Activated CD4-positive, alpha-beta T cell treated with anti-CD3 and anti-CD28 coated beads for 1 hour (primary cell): ENCODE measurements at places on chromosomes 4 and X.

DNA sequence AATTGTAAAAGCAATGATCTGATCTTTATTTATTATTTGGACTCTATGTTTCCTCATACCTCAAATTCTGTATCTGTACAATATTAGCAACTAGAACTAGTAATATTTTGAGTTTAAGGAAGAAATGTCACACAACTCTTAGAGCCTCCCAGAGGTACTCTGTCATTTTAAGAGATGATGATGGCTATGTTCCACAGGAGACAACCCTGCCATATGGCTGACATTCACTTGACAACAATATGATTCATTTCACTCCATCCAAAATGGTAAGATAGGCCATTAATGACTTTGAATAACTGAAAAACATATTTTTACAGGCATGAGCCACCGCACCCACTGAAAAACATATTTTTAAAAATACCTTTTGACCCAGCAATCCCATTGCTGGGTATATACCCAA lies 190.3 kb downstream of the MAML3 start:
- DNase-seq = no peak

DNA sequence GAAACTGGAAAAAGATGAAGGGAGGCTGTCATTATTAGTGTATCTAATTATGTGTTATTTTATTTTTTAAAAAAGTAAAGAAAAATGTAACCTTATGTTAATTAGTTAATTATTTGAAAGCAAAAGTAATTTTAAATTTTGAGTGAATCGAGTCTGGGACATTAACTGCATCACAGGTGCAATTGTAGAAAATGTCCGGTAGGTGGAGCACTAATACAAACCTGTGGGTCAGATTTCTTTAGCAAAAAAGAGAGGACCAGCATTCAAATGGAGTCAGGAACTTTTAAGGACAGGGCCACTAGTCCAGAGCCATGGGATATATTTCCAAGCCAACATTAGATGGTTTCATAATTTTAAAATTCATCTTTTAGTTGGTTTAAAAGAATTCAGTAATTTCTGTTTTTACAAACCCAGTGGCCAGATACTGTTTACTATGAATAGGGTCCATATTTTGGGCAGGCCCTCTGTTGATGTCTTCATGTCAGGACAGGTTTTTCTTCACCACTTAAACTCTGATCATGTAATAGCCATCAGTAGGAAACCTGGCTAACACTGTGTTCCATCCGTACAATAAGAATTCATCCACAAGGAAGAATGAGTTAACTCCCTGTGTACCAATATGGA lies 27.2 kb downstream of the BST1 start:
- DNase-seq = no peak

DNA sequence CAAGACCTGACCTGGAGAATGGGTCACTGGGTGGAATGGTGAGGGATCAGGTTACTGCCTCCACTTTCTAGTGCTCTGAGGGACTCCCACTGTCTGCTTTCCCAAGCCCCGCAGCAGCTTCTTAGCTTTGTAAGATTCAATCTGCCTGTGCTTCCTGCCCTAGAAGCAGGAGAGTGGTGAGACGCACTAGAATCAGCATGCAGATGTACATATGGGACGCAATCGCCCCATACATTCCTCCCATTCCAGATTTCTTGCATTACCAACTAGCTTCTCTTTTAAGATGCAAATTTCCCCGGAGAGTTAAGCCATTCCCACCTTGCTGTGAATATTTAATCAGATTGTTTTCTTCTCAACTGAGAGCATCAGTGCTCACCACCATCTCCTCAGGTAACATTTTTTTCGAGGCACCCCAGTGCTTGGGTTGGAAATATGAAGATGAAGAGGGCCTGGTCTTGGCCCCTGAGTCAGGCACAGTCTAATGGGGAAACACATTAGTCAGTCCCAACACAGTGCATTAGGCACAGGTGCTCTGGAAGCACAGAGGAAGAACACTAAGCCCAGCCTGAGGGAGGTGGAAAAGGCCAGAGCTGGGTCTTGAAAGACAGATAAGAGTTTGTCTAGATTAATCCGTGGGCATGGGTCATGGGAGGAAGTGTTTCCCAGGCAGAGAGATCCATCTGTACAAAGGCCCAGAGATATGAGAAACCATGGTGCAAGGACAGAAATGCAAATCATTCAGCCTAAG lies 66.7 kb upstream of the PRPS1 start:
- no peak for DNase-seq

DNA sequence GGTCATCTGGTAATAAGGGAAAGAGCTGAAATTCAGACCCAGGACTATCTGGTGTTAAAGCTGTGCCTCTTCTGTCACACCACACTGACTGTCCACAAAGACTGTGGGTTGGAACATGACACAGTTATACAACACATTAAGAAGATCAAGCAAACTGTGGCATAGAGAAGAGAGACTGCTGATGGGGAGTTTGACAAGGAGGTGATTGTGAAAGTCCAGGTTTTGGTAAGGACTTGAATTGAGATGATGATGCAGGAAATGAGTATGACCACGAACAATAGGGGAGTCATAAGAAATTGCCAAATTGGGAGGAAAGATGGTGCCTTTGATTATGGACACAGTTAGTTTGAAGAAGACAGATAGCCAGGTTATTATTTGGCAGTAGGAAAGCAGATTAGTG lies 163.4 kb downstream of the PDGFRA start:
- DNase-seq = no peak

- DNase-seq = peak; percentile 29
These were observed 669 bp downstream of the IRF2 start for GRCh38 chr4:184473499-184474262.

GRCh38 chr4:609400-610050 lies 15.8 kb upstream of the PDE6B start:
- no peak for DNase-seq

DNA sequence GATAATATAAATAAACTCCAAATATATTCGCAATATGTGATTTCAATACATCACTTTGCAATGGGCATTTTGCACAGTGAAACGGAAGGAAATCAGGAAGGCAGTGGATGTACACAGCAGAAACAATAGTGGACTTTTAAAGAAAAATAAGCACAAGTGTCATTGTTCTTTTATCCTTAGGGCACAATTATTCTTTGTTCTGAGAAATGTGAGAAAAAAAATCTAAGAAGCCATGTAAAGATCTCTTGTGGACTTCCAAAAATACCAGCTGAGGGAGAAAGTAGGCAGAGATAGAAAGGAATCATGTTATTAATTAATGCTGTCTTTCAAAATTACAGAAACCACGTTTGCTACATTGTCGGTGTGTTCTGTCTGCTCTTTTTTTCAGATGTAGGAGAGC lies 17.6 kb upstream of the PRRG1 start:
- no peak for DNase-seq

DNA sequence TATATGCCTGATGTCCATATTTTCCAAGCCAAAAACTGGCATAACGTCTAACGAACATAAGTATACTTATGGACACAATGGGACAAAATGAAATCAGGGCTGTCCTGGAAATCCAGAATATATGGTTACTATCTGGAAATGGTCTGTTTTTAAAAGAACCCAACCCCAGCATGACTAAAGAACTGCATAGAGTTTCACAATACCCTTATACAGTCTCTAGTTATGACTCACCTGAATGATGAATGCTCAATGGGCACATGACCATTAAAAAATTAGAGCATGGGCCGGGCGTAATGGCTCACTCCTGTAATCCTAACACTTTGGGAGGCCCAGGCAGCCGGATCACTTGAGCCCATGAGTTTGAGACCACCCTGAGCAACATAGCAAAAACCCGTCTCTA lies 31.8 kb downstream of the AMMECR1 start:
- DNase-seq = no peak

DNA sequence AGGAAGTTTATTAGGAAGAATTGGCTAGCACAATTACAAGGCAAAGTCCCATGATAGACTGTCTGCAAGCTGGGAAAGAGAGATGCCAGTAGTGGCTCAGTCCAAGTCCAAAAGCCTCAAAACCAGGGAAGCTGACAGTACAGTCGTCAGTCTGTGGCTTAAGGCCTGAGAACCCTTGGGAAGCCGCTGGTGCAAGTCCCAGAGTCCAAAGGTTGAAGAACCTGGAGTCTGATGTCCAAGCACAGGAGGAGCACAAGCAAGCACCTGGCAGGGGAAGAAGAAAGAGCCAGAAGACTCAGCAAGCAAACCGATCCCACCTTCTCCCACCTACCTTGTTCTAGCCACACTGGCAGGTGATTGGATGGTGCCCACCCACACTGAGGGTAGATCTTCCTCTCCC lies 51.3 kb upstream of the TMEM150C start:
- no peak for DNase-seq

GRCh38 chrX:105349476-105349875 lies 129.0 kb upstream of the TEX13A start:
- DNase-seq = no peak

- no peak for DNase-seq
These were observed 256.0 kb upstream of the SFRP2 start for GRCh38 chr4:154044742-154045485.

- no peak for DNase-seq
These were observed 110.1 kb downstream of the FBXO8 start for GRCh38 chr4:174173360-174173759.

DNA sequence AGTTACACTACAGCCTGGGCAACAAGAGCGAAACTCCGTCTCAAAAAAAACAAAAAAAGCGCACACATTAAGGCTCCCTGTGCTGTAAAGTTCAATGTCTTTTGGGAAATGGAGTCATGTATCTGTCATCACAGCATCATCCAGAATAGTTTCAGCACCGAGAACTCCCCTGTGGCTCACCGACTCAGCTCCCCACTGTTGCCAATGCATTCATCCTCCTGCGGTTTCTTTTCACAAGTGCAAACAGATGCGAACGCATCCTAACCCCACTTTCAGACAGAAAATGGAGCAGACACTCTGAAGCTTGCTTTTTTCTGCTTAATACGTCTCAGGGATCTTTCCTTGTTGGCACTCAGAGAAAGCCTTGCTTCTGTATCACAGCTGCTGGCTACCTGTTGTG lies 13.8 kb upstream of the SH3TC1 start:
- no peak for DNase-seq

GRCh38 chr4:117623326-117623725 lies 411.0 kb upstream of the NDST3 start:
- DNase-seq = no peak

DNA sequence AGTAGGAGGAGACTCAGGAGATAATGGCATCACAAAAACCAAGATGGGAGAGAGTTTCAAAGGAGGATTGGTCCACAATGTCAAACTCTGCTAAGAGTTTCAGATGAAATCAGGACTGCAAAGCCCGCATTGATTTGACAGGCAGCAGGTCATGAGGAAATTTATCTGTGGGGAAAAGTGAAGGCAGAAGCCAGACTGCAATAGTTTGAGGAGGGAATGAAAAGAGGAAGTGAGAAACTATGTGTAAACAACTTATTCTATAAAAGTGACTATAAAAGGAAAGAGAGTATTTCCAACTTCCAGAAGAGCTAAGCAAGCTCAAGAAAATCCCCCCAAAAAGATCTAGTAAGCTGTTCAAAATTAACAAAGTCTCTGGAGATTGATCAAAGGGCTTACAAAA lies 66.3 kb upstream of the DGKK start:
- no peak for DNase-seq

DNA sequence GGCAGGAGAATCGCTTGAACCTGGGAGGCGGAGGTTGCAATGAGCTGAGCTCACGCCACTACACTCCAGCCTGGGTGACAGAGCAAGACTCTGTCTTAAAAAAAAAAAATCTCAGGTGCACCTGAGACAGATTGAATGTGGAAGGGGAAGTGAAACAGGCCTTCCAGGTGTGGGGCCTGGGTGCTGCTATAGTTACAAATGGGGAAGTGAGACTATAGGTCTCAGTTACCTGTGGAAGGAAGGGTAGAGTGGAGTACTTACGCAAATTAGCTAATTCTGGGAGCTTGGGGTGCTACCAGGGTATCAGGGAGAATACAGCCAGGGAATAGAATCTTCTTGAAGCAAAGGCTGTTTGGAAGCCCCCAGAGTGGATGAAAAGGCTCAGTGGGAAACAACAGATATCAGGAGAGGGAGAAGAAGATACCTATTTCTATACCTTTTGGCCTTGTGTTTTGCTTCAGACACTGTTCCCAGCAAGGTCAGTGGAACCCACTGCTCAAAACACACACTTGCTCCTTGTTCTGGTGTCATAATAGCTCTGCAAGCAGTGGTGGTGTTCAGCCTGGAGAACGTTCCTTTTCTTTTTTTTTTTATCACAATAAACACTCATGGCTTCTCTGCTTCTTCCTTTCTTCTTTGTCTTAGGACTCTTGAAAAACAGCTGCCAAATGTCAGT lies 7.0 kb downstream of the CD38 start:
- DNase-seq = no peak

GRCh38 chr4:99811850-99812249 lies 4.8 kb upstream of the DAPP1 start:
- no peak for DNase-seq

DNA sequence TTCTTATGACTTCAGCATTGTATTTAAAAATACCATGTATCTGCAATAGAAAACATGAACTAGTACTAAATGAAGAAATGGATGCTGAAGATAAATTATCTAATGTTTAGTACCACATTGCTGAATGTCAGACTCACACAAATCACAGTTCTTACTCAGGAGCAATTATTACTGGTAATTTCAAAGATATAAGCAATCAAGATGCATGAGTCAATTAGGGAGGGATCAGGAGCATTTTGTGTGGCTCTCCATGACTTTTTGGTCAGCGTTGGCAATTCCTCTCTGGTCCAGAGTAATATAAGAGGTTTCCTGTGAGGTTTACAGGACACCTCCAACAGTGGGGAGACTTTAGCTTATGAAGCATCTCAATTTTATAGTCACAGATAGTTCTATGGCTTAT lies 167.0 kb upstream of the PCDH7 start:
- no peak for DNase-seq

- no peak for DNase-seq
These were observed 183.2 kb upstream of the MAGEE2 start for GRCh38 chrX:75968293-75968692.

- no peak for DNase-seq
These were observed 98.9 kb downstream of the ARHGAP6 start for GRCh38 chrX:11566789-11567188.

- DNase-seq = no peak
These were observed 139.0 kb downstream of the TSPAN5 start for GRCh38 chr4:98519268-98519977.

DNA sequence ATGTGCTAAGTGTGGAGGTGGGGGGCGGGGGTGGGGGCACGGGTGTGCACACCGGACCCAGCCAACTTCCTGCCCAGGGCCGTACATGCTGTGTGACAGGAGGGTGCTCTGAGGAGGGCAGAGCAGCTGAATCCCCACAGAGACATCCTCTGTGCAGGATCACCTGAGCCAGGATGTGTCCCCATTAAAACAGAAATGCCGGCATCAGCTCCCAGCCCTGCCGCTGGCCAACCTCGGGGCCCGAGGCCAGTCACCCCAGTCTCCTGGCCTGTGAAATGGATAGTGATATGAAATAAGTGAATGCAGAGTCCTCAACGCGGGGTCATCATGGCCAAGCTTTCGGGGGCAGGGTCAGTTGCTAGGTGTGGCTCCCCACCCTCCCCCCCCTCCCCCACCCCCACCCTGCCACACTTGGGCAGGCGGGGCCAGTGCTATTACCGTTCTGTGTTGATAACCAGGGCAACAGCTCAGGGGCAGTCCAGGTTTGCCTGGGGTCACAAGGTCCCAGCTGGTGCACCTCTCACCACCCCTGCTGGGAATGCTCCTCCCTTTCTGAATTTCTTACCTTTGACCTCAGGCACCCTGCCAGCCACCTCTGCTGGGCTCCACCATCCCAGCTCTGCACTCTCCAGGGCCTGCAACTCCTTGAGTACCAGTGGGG lies 227.2 kb upstream of the PSAPL1 start:
- no peak for DNase-seq
